ENCODE measurements at places on chromosomes 1 and 21.
A peak's percentile ranks its signal among the peaks of the same experiment; 100 is the strongest.

- no peak for DNase-seq
These were observed 19.1 kb upstream of the AZIN2 start for GRCh38 chr1:33061834-33062233.

GRCh38 chr1:178530502-178530901, 17.6 kb downstream of the TEX35 start:
- DNase-seq = no peak

DNA sequence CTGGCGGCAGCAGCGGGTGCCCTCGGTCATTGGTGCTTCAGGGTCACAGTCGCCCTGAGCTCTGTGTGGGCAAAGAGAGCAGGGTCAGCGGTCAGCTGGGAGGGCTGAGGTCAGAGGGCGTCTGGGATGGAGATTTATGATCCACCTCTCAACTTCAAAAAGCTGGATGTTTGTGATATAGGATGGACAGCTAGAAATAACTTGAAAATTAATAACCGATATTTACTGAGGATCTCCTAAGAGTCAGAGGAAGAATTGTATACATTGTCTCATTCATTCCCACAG, 2.0 kb downstream of the LEFTY1 start:
- no peak for DNase-seq

GRCh38 chr1:206514813-206515387, 7.6 kb downstream of the RASSF5 start:
- no peak for DNase-seq

GRCh38 chr1:234713440-234713839, 103.5 kb upstream of the IRF2BP2 start:
- no peak for DNase-seq

- DNase-seq = no peak
These were observed 5.2 kb downstream of the INSRR start for GRCh38 chr1:156853761-156854160.

DNA sequence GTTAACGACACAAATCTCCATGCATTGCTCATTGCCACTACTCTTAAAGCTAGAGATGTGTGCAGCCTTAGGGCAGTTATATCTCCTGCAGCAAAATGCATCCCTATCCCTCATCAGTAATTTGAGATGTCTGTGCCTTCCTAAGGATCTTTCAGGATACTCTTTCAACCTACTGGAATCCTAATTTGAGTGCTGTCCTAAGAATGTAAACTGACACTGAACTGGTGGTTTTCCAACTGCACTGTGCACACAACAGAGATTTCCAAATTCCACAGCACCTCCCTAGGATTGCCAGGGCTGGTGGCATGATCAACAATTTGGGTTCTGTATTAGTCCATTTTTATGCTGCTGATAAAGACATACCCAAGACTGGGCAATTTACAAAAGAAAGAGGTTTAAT, 193.9 kb downstream of the LTN1 start:
- no peak for DNase-seq

DNA sequence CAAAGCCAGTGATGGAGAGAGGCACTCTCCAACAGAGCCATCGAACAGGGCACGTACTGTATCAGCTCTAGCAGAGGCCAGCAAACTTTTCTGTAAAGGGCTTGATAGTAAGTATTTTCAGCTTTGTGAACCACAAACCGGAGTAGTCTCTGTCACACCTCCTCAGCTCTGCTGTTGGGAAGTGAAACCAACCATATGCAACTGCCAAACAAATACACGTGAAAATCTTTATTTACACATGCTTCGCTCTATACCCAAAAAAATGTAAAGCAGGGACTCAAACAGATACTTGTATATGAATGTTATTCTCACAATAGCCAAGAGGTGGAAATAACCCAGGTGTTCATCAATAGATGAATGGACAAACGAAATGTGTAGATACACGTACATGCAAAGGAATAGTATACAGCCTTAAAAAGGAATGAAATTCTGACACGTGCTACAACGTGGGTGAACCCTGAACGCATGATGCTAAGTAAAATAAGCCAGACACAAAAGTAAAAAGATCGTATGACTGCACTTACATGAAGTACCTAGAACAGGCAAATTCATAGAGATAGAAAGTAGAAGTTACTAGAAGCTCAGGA, 39.0 kb downstream of the SETD4 start:
- no peak for DNase-seq

DNA sequence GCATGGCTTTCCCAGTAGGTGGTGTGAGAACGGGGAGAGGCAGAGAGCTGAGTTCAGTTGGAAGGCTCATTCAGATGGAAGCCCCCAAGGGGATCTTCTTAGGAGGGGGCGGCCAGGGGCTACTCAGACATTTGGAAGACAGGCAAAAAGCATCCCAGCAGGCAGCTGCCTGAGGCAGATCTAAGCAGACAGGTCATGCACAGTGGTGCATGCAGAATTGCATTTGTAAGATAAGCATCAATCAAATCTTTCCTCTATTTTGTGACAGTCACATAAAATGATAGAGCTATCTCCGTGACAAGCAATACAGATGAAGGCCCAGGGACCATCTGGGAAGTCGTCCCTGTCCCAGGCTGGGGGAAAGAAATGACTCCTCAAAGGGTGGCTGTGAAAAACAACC, 3.8 kb downstream of the RAB3B start:
- DNase-seq = no peak

GRCh38 chr21:33418691-33419090, 15.5 kb downstream of the IFNGR2 start:
- DNase-seq = no peak

DNA sequence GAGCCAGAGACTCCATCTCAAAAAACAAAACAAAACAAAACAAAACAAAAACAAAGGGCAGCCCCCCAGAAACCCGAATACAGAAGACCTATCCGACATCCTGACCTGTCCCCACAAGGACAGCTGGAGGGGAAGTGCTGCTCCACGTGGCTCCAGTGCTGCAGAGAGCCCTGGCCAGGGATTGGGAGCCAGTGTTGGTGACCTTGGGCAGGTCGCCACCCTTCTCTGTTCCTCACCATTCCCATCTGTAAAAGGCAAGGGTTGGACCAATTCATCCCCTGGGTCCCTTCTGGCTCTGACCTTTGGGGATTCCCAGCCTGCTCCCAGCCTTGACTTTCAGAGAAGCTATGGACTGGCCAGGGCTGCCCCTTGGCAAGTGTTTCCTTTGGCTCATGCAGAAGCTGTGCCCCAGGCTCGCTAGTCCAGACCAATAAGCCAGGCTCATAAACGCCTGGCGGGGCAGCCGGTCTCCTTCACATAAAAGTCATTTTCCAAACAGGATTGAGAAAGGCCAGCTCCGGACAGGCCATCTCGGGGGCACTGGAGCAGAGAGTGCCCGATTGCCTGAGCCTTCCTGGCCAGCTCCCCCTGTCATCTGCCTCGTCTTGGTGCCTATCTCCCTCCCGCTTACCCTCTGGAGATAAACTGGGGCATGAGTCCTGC, 20.0 kb upstream of the PADI1 start:
- DNase-seq = no peak

- DNase-seq = peak; percentile 45
These were observed 84.0 kb upstream of the IVNS1ABP start for GRCh38 chr1:185401019-185401418.

GRCh38 chr21:33650230-33650629, 7.9 kb downstream of the ITSN1 start:
- DNase-seq = no peak

DNA sequence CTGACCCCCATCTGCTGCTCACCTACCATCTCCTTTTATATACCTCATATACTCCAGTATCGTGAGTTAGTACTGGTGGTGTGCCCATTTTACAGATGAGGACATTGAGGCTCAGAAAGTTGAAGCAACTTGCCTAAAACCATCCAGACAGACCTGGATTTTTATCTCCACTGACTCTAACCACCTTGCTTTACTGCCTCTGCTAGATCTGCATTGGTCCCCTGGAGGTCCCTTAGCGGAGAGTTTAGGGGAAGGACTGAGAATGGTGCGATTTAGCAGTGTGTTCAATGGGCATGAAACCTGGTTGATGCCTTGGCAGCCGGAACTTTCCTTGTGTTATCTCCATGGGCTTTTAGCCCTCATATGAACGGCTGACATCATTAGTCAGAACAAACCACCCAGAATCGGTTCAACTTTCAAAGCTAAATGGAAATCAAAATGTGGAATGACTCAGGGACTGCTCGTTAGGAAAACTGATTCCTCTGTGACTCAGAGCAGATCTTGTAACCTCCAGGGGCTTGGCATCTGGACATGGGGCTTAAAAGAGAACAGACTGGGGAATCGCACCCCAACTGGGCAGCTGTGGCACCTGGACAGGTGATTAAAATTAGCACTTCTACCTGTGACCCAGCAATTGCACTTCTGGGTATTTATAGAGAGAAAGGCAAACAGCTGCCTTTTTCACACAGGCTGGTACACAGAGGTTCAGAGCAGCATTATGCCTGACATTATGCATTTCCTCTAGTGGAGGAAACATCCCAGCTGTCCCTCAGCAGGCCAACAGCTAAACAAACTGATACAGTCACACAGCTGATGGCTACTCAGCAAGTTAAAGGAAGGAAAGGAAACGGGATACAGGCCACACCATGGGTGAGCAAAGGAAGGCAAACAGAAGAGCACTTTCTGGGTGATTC, 25.3 kb downstream of the TMEM51 start:
- peak; percentile 93 for DNase-seq

DNA sequence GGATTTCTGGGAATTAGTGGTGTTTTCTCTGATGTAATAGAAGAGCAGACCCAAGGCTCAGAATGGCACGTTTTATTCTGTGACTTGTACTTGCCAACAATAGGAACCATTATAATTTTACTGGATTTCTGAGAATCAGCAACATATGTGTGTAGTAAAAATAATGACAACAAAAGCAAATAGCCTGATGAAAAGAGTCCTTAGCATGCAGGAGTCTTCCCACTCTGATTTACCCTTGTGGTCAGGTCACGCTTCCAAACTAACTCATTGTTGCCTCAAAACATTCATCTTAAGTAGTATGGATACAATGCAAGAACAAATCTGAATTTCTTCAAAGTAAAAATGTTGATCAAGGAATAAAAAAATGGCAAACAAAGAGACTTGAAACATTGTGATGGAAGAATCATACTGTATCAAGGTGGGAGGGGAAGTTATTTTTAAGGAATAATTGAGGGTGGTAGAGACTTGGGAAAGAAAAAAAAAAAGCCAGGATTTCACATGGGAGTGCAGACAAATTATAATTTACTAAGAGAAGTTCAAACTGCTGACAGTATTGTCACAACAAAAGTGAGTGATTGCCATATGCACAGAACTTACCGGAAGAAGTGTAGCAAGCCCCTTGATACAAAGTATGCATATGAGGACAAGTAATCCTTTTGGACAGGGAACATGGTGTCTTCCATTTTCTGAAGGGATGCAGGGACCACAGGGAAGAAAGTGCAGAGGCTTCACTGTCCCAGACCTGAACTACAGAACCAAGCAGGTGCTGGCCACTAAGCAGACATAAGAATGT, 31.2 kb upstream of the RGL1 start:
- DNase-seq = no peak

DNA sequence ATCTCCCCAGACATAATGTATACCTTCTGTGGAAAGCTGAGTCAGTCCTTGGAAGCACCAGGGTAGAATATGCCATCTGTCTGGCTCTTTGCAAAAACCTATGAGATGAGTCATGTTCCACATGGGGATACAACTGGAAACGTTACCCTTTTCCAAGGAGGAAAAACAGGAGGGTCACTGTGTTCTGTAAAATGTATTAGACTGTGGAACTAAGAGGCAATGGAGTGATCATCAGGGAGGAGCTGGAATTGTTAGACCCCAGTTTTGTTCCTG, 16.1 kb upstream of the PSMD4 start:
- DNase-seq = peak; percentile 82

GRCh38 chr1:207823880-207824566, 72.2 kb downstream of the CD46 start:
- peak; percentile 95 for DNase-seq

- no peak for DNase-seq
These were observed 3.1 kb downstream of the ARHGEF10L start for GRCh38 chr1:17542645-17543044.

DNA sequence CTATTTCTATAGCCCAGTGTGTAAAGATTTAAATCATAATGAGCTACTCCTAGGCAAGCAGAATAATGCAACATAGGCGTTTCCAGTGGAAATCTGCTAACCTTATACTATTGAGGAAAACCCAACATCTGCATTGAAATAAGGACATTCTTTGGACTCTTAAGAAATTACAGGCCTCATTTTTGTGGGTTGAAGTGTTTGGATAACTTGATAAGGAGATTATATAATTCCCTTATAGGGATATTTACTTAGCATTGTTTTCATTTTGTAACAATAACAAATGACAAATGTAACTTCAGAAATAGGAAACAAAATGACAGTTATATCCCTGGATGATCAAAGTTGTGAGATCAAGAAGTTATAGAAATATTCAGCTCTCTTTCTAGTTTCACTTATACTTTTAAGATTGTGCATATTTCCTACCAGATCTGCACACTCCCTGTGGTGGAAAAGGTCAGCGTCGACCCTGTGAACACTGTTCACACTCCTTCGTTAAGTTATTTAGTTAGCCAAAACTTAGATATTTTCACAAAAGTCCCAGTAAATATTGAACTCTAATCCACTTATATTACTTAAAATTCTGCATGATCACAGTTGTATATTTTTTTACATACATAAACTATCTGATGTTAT, 284.4 kb upstream of the C1orf105 start:
- no peak for DNase-seq

- no peak for DNase-seq
These were observed 70.1 kb downstream of the SLC25A24 start for GRCh38 chr1:108129999-108130398.

DNA sequence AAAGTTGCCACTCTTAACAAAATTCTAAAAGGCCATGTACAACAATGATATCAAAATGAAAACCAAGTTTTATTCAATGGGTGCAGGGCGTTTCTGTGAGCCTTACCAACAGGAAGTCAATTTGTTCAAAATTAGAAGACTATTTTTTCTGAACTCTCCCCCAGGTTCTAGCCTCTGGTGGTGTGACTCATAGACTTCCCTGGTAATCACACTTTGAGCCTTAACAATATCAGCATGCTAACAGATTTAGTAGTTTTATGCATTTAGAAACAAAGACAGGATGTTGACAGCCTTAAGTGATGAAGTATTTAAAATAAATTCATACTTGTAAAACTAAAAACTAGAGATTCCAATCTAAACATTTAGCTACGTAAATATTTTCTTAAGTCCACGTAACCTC, 88.4 kb downstream of the LRRC8C start:
- peak; percentile 71 for DNase-seq

DNA sequence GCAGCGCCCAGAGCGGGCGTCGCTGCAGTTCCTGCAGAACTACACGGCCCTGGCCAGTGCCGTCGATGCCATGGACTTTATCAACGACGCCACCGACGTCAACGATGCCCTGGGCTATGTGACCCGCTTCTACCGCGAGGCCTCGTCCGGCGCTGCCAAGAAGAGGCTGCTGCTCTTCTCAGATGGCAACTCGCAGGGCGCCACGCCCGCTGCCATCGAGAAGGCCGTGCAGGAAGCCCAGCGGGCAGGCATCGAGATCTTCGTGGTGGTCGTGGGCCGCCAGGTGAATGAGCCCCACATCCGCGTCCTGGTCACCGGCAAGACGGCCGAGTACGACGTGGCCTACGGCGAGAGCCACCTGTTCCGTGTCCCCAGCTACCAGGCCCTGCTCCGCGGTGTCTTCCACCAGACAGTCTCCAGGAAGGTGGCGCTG, 22.0 kb downstream of the COL6A1 start:
- no peak for DNase-seq

GRCh38 chr21:18831942-18832676, 428.5 kb upstream of the TMPRSS15 start:
- no peak for DNase-seq

Measured in NCI-H226 (cell line).